Stimulated activated CD4-positive, alpha-beta T cell treated with anti-CD3 and anti-CD28 coated beads, TNF-alpha, amount 100 ng/mL, for 48 hours (primary cell): ENCODE measurements at places on chromosomes 4 and X.

DNA sequence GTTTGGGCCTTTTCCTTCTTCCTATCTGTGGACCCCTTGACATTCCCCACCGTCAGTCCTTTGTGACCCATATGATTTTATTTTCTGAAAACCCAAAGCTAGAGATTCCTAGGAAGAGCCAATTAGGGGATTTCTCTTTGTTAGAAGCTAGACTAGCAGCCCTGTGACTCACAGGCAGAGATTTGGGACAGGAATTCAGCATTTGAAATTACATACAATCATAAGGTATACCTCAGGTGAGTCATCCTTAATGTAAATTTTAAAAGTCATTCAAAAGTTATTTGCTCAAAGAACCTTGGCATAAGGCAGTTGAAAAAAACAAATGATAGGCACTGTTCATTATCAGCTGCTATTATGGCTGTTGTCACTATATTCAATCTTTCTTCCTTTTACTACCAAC, 40.6 kb downstream of the USP26 start:
- no peak for DNase-seq

DNA sequence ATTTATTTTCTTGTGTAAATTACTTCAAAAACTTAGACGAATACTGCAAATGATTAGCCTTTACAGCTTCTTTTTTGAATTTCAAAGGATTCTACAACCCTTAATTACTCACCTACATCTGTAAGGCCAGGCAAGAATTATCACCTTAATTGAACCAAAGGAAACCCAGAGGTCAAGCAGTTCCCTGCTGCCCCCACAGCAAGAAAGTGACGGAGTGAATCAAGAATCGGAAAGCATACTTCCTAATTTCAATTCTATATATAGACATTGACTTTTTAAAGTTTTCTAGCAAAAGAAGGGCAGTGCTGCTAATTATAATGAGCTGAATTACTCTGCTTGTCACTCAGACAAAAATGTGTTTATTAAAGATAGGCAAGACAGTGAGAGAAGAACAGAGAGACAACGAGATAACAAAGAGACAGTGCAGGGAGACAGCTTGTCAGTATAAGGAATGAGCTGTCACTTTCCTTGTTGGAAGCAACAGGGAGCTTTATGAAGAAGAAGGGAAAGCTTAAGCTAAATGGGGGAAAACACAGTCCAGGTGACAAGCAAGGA, 47.5 kb upstream of the SPANXN4 start:
- DNase-seq: no peak

DNA sequence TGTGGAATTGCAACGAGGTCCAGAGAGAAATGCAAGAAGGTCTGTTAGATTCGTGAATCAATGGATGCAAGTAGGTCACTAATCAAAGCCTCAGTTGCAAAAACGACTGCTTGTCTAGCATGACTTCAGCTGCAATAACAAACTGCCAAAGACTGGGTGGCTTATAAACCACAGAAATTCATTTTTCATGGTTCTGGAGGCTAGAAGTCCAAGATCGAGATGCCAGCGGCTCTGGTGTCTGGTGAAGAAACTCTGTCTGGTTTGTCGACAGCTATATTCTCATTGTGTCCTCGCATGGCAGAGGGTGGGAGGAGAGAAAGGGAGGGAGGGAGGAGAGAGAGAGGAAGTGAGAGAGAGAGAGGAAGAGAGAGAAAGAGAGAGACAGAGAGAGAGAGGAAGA, 114.7 kb downstream of the MXRA5 start:
- DNase-seq: no peak

DNA sequence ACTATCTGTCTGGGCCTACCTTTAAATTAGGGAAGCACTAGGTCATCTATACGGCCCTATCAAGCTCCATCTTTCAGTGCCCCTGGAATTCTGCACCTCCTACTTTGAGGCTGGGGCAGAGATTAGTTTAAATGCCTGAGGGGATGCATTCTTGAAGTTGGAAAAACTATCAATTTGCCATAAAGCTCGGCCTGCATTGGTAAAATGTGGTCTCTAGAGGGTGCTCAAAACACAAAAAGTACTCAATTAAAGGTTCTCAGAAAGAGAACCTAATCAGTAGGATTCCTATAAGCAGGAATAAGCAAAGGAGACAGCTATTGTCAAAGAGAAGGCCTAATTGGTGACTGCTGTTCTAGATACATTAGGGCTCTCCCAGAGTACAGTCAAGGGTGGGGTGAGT, 111.7 kb downstream of the AMER1 start:
- no peak for DNase-seq

GRCh38 chr4:153433754-153434105, 32.4 kb upstream of the TMEM131L start:
- DNase-seq: no peak

- DNase-seq: no peak
These were observed 363.3 kb upstream of the MAGEB2 start for GRCh38 chrX:29851857-29852605.

DNA sequence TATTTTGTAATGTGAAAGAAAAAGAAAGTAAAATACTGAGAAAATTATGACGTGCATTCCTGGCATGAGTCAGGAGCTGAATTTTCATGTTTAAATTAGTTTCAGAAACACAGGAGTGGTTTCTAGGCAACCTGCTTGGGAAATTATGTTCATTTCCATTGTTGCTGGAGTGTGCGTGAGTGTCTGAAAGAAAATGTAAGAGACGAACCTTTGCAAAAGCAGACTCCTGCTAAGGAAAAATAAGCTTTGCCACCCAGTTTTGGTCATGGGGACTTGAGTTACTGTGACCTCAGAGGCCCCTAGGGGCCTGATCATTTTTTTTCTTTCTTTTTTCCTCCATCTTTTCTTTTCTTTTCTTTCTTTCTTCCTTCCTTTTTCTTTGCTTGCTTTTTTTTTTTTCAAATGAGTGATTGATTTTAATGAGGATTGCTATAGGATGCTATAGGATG, 18.8 kb upstream of the CHRNA9 start:
- DNase-seq: no peak

DNA sequence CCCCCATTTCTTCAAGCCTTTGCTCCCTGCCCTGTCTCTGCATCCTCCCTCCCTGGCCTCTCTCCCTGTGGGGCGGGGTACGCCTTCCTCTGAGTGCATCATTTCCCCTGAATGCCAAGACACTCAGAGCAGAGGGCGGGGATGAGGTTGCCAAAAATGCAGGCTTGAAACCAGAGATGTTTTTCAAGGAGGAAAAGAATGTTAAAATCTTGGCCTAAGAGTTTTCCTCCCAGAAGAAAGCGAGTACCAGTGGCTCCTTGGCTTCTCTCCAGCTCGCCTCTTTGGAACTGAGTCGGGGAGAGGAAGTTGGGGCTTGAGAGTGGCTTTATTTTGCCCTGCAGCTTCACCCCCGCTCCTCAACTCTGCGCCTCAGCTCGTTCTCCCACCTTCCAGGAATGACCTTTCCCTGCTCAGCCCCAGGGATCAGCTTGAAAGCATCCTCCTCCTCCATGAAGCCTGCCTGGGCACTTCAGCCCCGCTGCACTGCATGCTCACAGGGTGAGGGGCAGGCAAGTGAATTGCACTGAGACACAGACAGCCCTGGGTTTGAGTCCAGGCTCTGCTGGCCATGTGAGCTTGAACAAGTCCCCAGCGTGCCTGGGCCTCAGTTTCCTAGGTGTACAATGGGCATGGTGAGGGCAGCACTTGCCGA, 57.5 kb upstream of the SORCS2 start:
- no peak for DNase-seq

DNA sequence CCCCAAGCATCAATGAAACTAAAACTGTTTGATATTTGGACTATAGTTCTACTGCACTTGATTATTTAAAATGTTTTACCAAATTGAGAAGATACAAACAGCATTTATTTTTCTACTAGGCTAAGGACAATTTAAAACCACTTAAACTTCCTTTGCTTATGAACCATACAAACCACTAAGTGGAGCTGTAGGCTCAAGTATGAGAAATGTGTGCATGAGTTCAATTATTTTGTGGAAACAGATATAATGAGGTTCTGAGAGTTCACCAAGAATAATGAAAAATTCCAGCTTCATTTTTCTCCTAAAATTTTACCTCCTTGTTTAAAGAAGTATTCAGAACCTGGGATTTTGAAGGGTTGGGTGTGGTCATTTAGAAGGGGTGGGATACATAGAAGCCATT, 63.1 kb downstream of the SERPINA7 start:
- DNase-seq: no peak

DNA sequence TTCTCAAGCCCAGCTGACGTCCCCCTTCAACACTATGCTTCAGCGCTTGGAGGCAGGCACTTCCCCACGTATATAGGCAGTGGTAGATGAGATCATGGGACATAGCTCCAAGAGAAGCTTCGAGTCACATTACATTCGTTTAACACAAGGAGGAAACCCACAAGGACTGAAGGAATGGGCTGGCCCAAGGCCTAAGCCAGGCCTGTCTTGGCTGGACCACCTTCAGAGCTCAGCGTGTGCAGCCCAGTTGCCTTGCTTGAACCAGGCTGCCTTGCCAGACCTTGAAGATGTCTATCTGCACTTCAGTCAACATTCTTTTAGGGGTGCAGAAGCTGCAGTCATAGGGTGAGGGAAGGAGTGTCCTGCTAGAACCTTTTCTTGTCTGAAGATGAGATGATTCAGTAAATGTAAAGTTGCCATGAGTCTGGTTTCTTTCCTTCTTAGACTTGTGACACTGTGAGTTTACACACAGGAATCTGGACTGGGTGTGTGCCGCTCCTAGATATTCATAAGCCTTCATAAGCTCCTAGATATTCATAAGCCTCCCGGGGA, 144.1 kb upstream of the RBPJ start:
- DNase-seq: no peak

- no peak for DNase-seq
These were observed 97.1 kb downstream of the LDB2 start for GRCh38 chr4:16801356-16801755.

DNA sequence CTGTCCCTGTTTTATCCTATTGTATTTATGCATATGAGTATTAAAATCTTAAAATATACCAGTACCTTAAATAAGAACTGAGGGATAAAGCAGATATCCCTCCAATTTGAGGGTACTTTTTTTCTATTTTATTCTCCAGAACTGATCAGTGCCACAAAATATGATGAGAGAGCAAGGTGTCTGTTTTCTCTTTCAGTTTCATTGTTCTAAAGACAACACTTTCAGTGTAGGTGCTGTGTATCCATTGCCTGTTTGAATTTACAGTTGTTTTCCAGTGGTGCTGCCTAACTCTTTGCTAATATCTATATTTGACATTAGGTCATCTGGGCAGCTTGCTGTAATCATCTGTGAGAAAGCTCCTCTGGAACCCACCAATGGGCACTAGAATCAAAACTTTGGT, 394.7 kb downstream of the IL1RAPL1 start:
- DNase-seq: no peak

GRCh38 chr4:168908093-168908492, 102.0 kb downstream of the CBR4 start:
- no peak for DNase-seq

- no peak for DNase-seq
These were observed 7.8 kb upstream of the METAP1 start for GRCh38 chr4:98987720-98988119.

DNA sequence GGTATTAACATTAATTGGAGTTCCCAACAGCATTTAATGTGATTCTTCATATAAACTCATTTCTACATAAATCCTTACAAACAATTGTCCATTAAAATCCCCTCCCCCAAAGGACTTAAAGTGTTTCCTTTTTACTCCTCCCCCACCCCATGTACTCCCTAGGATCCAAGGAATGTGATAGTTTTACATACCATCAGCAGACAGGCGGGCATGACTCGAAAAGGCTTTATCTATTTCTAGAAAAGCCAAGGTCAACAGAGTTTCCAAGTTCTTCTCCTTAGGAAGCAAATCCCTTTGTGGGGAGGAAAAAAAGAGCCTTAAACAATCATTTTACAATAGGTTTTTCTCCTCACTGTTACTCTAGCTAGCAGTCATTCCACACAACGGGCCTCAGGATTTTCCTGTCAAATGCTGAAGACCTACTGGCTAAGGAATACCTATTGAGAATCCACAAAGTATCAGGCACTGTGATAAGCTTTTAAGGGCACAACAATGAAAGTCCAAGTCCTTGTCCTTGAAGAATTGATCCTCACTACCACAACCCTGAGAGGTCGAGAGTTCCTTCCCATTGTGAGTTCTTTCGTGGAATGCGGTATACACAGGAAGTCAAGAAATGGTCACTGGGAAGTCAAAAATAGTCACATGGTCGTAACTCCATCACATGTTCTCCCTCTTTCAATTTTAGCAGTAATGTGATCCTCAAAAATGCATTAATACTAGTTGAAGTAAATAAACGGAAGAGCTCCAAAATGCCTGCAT, 7.2 kb downstream of the PPM1K start:
- DNase-seq: no peak

DNA sequence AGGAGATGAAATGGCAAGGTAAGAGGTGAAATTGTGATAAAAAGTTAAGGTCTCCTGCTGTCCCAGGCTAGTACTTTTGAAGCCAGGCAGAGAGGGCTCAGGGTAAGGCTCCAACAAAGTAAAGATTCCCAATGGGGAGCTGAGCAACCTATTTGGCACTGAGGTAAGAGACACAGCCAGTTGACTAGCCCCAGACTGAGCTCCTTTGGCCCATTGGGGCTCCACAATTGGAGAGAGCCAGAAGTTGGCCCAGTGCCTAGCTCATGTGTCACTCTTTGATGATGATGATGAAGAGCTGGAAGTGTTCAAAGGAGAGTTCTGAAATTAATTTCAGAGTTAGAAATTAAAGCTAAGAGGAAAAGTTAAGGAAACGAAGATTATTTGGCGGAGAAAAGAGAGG, 94.6 kb downstream of the RLIM start:
- no peak for DNase-seq

GRCh38 chr4:114019969-114020358, 40.5 kb upstream of the ARSJ start:
- no peak for DNase-seq

DNA sequence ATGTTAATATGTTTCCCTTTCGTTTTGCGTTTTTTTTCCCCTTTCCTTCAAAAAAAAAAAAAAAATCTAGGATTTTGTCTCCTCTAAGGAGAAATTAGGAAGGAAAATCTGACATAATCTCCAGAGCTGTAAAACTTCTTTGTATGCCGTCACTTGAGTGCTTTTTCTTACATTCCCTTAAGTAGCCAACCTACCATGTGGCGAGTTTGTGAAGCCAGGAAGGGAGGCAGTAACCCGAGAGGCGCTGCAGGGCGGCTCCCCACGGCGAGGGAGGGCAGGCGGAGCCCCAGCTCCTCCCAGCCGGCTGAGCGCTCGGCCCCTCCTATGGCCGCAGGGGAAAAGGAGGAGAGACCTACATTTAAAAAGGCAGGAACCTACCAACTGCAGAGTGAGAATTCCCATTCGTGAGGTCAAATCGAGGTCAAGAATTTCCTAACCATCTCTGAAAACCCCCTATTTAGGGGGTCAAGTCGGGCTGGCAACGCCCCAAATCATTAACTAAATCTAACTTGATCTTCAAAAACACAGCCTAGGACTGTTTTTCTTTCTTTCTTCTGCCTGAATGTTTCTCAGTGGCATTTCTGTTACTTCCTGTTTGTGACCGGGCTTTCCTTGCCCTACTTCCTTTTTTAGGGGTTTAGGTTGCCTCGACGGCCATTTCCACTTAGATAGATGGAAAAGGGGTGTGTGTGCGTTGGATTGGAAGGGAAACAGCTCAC, 345.1 kb upstream of the KLF3 start:
- DNase-seq: peak; percentile 53

GRCh38 chr4:44186850-44187246, 261.8 kb downstream of the KCTD8 start:
- DNase-seq: no peak
